CD4-positive, alpha-beta T cell treated with Interleukin-4 for 4 hours (primary cell): ENCODE measurements at places on chromosomes 2 and 18.

DNA sequence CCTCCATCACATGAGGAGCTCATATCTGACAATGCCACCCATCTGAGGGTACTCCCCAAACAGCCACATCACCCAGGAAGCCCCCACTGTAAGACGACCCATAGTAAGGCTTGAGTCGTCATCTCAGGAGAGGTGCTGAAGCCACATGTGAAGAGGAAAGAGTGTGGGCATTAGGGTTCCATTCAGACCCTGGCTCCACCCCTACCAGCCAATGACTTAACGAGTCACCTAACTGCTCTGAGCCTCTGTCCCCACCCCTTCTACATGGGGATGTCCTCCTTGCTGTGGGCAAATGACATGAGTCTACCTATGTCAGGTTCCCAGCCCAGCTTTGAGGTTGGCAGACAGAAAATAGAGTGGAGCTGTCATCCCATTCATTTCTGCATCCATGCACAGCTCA lies 46.3 kb downstream of the C1QL2 start:
- no peak for DNase-seq

GRCh38 chr18:8611916-8612576 lies 2.8 kb downstream of the RAB12 start:
- no peak for DNase-seq

DNA sequence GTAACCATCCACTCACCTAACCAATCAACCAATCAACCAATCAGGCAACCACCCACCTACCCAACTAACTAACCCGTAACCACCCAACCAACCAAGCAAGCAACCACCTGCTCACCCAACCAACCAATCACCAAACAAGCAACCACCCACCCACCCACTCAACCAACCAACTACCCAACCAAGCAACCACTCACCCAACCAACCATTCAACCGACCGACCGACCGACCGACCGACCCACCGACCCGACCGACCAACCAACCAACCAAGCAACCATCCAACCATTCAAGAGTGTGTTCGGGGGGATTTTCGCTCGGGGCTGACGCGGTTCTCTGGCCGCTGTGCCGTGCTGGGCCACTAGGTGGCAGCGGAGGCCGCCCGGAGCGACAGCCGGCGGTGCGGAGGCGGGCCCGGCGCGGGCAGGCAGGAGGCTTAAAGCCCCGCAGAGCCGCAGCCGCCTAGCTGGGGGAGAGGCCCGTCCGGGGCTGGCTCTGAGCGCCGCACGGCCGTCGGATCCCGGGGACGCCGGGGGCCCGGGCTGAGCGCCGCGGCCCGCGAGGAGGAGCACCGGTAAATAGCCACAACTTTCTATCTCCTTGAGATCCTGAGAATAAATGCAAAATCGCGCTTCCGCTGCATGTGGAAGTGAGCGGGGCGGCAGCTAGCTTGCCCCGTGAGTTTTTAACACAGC lies at the start of gene MC5R:
Gene MC5R, plus strand, starts transcription at position 443 of the 689 bp plus-strand sequence. CDS start 1,617 bp downstream, outside the sequence.
- peak; percentile 54 for DNase-seq

DNA sequence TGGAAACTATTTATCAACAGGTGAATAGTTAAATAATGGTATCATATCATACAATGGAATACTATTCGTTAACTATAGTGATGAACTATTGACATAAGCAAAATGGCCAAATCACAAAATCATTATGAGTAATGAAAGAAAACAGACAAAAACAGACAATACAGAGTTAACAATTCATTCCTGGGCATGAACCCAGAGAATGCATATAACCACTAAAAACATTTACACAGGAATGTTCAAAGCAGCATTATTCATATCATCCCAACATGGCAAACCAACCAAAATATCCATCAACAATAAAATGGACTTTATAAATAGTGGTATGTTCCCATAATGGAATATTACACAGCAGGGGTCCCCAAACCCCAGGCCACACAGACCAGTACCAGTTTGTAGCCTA lies 131.2 kb upstream of the CYP1B1 start:
- DNase-seq: no peak

DNA sequence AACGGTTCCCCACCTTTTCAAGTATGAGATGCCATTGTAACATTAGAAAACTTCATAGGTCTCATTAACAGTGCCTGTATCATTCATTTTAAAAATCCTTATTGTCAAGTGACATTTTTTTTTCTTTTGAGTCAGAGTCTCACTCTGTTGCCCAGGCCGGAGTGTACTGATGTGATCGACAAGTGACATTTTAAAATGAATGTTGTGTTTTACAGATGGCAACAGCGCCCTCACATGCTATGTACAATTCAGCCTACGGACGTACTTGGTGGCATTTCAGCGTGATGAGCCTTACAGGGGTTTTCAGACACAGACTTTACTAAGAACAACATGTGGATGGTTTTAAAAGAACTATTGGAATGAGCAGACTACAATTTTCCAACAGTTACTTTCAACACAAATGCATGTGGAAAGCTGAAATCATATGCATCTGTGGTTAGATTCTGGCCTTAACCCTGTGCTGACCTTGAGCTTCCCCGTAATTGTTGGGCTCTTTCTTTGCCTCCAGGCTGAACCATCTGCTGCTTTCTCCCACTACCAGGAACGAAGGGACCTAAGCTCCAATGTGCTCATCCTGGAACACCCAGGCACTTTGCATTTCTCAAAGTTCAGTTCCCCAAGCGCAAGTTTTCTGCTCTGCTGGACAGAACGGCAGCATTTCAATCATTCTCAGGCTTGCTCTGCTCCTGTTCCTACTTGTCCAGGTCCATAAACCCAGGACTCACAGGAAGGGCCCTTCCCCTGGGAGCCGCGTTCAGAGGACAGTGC lies 119.9 kb upstream of the NDUFV2 start:
- no peak for DNase-seq

DNA sequence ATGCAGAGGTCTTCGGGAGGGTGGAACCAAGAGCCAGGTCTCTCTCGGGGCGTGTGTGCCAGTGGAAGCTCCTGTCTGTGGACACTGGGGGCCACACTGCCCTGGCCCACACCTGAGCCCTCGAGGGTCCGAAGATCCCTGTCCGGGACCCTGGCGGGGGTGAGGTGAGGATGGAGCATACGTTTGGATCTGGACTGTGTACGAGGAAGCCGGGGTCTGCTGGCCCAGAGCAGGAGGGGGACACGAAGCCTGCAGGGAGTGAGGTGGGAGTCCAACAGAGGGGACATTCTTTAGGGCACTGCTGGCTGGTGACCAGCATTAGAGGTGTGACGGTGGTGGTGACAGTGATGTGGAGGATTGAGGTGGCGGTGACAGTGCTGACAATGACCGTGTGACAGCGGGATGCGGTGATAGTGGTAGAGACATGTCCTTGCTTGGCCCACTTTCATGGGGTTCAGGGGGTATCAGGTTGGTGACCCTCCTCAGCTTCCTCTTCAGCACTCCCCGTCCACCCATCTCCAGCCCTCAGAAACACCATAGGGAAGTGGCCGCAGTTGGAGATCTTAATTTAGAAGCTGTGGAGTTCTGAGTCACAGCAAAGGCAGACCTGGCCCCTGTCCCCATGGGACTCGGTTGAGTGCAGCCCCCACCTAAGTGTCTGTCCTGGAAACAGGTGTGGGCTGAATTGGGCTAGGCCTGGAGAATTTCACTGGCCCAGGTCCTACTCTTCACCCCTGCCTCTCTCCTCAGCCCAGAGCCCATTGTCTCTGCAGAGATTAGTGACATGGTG lies 252.0 kb downstream of the DYSF start:
- no peak for DNase-seq

DNA sequence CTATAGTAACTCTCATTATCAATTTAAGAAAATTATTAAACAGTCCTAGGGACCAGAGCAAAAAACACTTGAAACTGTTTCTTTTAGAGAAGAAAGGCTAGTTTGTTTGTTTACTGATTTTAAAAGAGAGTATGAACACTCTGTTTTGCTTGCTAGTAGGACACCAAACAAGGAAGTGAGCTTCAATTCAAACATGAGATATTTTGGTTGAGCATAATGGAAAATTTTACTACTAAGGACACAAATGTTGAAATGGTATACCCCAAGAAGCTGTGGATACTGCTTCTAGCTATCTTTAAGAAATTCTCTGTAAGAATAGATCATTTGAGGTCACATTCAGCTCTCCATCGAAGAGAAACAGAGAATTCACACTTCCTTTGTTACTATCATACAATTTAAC lies 216.3 kb upstream of the SMAD7 start:
- no peak for DNase-seq

- DNase-seq: no peak
Observed at GRCh38 chr2:72915320-72915906, 1.9 kb upstream of the EMX1 start.

GRCh38 chr2:58950795-58951462 lies 709.8 kb upstream of the FANCL start:
- DNase-seq: no peak

DNA sequence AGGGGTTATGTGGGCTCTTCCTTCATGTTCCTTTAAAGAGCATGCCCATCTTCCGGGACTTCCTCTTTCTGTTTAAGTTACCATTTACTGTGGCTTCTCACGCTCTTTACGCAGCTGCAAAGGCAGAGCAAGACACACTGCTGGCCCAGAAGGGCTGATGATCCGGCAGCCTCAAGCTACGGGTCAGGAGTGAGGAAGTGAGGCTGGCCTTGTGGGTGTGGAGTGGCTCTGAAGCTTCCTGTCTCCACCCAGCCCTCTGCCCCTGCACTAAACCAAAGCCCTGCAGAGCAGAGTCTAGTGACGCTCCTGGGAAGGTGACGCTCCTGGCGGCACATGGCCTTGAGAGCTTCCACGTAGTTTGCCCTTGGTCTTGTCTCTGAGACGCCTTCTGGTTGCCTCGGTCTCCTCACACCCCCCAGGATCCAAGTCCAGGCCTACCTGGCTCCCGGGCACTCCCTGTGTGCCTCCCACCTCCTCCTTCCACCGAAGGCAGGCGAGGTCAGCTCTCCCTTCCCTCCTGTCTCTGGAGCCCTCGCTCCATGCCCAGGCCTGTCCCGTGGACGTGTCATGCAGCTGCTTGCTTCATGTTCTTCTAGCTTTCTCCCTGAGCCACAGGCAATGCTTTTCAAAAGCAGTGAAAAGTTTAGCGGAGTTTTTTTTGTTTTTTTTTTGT lies 50.3 kb downstream of the ARL4C start:
- peak; percentile 90 for DNase-seq

DNA sequence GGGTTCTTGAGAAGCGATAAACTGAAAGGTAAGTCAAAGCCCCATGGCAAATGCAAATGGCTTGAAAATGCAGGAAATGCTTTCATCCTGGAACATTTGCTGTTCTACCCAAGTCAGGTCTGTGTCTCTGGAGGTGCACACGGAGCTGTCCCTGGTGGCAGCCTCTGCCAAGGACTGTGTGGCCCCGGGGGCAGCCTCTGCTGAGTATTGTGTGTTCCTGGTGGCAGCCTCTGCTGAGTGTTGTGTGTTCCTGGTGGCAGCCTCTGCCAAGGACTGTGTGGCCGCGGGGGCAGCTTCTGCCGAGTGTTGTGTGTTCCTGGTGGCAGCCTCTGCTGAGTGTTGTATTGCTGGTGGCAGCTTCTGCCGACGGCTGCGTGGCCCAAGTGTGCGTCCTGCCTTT lies 135.6 kb upstream of the ALKAL2 start:
- DNase-seq: no peak

- DNase-seq: no peak
Observed at GRCh38 chr18:58653814-58654509, 17.3 kb upstream of the MALT1 start.

GRCh38 chr2:65565681-65566080 lies 133.3 kb upstream of the SPRED2 start:
- DNase-seq: no peak

DNA sequence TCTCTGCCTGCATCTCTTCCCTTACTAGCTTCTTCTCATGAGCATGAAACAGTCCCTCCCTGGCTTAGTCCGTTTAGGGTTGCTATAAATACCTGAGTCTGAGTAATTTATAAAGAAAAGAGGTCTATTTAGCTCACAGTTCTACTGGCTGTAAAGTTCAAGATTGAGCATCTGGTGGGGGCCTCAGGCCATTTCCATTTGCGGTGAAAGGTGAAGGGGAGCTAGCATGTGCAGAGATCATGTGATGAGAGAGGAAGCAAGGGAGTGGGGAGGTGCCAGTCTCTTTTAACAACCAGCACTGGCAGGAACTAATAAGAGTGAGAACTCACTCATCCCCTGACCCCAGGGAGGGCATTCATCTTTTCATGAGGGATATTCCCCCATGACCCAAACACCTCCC lies 26.8 kb downstream of the RHBDD1 start:
- DNase-seq: no peak

GRCh38 chr2:207926133-207926988 lies 99.0 kb downstream of the PLEKHM3 start:
- DNase-seq: no peak

GRCh38 chr2:47203995-47204394 lies 48.9 kb upstream of the STPG4 start:
- DNase-seq: no peak

- no peak for DNase-seq
Observed at GRCh38 chr2:172373766-172374165, 53.6 kb upstream of the ITGA6 start.

DNA sequence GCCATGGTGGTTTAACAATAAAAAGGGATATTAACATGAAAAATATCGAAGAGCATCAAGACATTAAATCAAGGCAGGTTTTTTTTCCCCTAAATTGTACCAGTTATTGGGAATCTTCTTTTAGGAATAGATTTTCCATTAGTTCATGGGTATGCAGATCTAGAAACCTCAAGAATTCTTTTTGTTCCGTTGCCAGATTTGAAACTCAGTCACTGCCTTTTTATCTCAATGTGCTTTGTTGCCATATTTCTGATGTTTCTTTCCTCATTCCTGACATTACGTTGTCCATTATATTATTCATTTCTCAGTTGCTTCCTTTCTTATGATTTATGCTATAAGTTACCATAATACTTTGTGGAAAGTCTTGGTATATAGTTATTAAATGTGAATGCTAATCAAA lies 162.2 kb downstream of the CD226 start:
- no peak for DNase-seq

DNA sequence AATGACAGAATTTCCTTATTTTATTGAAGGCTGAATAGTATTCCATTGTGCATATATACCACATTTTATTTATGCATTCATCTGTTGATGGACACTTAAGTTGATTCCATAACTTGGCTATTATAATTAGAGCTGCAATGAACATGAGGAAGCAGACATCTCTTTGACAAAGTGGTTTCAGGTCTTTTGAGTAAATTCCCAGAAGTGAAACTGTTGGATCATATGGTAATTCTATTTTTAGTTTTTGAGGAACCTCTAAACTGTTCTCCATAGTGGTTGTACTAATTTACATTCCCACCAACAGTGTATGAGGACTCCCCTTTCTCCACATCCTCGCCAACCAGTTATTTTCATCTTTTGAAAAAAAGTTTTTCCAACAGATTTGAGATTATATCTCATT lies 77.5 kb downstream of the TMEM200C start:
- DNase-seq: no peak

- DNase-seq: no peak
Observed at GRCh38 chr2:149087751-149088150, 49.3 kb downstream of the LYPD6B start.

- no peak for DNase-seq
Observed at GRCh38 chr18:12883372-12883683, 709 bp downstream of the PTPN2 start.

GRCh38 chr2:185934232-185934631 lies 195.6 kb downstream of the FSIP2 start:
- DNase-seq: no peak

DNA sequence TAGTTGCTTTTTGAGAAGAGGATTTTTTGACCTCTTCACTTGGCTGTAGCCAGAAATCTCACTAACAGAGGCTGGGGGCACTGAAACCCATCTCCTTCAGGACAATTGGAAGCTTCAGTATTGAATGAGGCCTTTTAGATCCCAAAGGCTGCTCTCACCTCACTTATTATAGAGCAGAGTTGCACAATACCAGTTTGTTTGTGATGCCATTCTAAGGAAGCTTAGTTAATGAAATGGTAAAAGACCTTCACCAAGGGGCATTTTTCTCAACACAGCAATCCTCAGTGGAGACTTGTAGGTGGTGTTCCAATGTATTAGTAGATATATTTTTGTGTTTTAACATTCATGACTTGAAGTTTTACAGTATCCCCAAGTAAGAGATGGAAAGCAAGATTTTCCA lies 71.0 kb upstream of the RFX8 start:
- no peak for DNase-seq
